ENCODE measurements at places on chromosomes 12 and 14.

DNA sequence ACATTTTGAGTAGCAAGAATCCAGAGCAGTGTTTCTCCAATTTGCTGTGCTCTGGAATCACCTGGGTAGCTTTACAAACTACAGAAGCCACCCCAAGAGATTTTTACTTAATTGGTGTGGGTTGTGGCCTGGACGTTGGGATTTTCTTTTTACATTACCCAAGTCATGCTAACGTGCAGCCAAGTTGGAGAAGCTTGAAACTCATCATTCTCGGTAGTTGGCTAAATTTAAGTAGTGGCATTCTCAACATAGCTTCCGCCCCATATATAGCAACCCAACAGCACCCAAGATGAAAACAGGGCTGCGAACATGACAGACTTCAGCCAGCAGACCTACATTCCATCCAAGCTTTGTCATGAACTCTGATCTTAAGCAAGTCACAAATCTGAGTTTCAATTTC lies 25.0 kb downstream of the DAD1 start:
- peak; percentile 15 for DNase-seq

DNA sequence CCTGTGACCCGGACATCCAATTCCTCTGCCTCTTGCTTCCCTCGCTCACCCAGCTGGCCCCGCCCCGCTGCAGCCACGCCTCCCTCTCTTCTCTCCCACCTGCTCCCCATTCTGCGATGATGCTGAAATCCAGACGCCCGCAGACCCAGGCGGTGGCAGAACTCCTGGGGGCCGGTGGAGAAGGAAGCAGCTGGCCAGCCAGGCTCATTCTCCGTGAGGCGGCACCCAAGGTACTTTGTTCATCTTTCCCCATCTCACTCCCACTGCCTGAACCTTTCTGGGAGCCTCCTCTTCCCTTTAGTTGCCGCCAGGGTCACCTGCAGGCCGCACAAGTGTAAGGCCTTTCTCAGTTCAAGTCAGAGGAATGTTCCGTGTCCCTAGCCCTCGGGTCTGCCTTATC lies 35.7 kb downstream of the FOXN4 start:
- DNase-seq: no peak

- peak; percentile 76 for DNase-seq
Measured at GRCh38 chr14:77120771-77121743, 20.5 kb downstream of the ZDHHC22 start.

- DNase-seq: no peak
Measured at GRCh38 chr12:53735556-53735955, 8.3 kb upstream of the CALCOCO1 start.

DNA sequence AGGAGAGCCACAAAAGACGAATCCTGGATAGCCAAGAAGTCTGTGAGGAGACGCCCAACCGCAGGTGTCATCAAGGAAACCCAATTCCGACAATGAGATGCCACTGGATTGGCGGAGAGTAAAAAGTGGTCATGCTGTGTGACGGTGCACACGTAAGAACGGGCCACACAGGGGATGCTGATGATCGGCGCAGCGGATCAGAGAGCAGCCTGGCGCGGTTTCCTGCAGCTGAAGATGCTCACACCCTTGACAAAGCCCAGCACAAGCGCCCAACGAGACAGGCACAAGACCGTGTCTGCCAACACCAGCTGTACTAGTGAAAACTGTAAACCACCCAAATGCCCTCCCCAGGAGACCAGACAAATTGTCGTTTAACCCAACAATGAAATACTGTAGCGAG lies 55.8 kb downstream of the CCDC85C start:
- DNase-seq: no peak

- no peak for DNase-seq
Measured at GRCh38 chr12:981961-982360, 9.1 kb upstream of the ERC1 start.

- no peak for DNase-seq
Measured at GRCh38 chr12:112347581-112347982, 34.6 kb downstream of the HECTD4 start.

DNA sequence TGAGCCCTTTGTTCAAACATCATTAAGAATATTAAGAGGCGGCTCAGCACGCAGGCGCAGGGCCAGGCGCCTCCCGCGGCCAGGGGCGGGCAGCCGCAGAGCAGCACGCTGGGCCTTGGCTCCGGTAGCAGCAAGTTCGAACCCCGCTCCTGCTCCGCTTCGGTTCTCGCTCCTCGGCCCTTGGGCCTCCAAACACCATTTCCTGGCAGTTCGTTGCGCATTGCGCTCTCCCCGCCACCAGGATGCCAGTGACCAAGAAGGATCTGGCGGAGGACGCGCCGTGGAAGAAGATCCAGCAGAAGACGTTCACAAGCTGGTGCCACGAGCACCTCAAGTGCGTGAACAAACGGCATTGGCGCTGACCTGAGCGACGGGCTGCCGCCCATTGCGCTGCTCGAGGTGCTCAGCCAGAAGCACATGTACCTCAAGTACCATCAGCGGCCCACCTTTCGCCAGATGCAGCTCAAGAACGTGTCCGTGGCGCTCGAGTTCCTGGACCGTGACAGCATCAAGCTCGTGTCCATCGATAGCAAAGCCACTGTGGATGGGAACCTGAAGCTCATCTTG lies 6.9 kb upstream of the ACVRL1 start:
- DNase-seq: no peak

GRCh38 chr12:71725011-71725410 lies 29.7 kb upstream of the RAB21 start:
- no peak for DNase-seq

DNA sequence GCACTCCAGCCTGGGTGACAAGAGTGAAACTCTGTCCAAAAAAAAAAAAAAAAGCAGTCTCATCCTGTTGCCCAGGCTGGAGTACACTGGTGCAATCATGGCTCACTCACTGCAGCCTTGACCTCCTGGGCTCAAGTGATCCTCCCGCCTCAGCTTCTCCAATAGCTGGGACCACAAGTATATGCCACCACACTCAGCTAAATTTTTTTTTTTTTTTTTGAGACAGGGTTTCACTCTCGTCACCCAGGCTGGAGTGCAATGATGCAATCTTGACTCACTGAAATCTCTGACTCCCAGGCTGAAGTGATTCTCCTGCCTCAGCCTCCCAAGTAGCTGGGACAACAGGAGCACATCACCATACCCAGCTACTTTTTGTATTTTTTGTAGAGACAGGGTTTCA lies 5.2 kb upstream of the CNPY2 start:
- peak; percentile 57 for DNase-seq

DNA sequence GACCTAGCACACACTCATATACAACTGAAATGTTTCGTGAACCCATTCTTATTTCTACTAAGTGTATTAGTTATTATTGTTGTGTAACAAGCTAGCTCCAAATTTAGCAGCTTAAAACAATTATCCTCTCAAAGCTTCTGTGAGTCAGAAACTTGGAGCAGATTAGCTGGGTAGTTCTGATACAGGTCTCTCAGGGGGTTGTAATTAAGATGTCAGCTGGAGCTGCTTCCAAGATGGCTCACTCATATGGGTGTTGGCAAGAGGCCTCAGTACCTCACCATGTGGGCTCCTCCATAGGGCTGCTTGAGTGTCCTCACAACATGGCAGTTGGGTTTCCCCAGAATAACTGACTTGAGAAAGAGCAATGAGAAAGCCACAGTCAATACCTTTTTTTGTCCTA lies 9.8 kb downstream of the GPR135 start:
- DNase-seq: no peak

- DNase-seq: no peak
Measured at GRCh38 chr12:103431387-103431786, 64.4 kb downstream of the C12orf42 start.

GRCh38 chr14:49766839-49767238 lies 1.1 kb upstream of the KLHDC2 start:
- no peak for DNase-seq

DNA sequence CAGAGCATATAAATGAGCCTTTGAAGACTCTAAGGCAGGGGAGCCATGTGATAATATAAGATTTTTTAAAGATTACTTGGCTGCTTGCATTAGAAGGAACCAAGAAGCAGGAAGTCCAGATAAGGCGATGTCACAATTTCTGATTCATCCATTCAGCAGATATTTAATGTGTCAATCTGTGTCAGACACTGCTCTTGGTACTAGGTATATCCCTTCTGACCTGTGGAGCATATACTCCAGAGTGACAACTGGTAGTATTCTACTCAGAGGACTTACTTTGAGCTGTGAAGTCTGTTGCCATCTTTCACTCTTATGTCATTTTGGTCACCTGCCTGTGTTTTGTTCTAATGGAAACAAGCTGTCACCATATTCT lies 10.7 kb downstream of the EID3 start:
- no peak for DNase-seq

- no peak for DNase-seq
Measured at GRCh38 chr12:3605692-3606091, 114.7 kb downstream of the PRMT8 start.

GRCh38 chr14:53441789-53442188 lies 288.7 kb upstream of the DDHD1 start:
- DNase-seq: no peak

GRCh38 chr12:23548742-23549141 lies 400.7 kb downstream of the SOX5 start:
- DNase-seq: no peak

DNA sequence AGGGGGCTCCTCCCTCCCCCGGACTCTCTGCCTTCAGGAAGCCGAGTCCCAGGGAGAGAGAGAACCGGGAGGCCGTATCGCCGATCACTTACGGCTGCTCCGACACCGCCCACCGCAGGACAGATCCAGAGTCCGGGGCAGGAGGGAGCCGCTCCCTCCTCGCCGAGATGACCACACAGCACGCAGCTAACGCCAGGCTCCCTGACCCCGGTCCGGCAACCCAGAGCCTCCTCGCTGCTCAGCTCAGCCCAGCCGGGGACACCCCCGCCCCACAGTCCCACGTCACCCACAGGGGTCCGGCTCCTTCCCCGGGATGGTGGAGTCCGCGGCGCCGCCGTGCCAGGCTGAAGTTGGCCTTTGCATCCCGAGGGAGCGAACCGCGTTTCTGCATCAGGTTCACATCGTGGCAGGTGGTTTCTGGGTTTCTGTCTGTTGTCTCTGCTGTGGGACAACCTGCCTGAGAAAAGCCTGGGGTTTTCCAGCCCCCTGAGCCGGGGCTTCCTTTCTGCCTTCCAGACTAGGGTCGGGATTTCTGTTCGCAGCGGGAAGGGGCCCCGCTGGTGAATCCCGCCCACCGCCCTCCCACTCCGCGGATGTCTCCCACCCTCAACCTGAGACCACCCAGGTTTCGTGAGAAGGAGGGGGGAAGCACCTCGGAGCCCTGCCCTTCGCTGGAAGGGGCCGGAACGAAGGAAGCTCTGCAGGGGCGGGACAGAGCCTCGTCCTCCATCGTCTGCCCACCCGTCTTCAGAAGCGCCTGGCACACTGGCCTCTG lies 61.2 kb downstream of the NOC4L start:
- DNase-seq: no peak

DNA sequence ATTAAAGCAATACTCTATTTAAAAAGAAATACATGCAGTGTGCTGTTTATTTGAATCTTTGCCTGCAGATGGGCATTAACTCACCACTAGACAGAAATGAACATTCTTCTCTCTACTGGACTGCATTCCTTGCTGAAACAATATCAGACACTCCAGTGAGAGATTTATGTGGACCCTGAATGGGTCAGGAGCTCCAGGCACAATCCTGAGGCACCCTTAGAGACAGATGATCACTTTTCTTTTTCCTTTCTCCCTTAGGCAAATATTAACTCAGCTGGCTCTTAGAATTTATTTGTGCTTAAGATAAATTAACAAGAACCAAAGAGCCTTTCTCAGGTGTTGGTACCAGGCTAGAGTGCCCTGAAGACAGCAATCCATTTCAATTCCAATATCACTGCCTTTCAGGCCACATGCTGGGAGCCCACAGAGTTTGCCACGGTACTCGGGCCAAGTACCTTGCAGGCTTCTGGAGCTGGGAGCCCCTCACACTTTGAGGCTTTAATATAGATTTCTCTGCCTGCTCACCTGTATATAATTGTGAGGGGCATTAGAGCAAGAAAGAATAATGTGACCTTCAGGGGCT lies 173.0 kb downstream of the EMP1 start:
- no peak for DNase-seq

DNA sequence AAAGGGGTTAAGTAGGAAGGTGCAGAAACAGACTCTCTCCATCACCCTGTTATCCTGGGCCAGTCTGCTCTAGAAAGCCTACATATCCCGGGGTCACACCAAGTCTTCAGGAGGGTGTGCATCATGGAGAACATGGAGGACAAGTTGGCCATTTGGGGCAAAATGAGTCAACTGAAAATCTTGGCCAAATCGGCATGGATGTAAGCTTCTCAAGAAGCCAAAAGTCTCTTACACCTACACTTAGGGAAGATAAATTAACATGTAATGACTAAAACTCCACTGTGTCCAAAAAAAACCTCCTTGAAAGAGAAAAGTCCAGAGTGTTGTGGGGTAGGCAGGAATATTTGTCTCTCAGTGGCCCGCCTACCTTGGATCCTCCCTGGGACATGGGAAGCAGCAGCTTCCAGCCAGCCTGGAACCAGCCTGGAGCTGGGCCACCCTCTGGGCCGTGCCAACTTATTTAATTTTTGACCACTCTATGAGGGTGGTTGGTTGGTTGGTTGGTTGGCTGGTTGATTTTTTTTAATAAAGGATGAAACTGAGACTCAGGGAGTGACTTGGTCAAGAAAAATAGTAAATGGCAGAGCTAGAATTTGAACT lies 17.9 kb upstream of the TC2N start:
- DNase-seq: no peak

DNA sequence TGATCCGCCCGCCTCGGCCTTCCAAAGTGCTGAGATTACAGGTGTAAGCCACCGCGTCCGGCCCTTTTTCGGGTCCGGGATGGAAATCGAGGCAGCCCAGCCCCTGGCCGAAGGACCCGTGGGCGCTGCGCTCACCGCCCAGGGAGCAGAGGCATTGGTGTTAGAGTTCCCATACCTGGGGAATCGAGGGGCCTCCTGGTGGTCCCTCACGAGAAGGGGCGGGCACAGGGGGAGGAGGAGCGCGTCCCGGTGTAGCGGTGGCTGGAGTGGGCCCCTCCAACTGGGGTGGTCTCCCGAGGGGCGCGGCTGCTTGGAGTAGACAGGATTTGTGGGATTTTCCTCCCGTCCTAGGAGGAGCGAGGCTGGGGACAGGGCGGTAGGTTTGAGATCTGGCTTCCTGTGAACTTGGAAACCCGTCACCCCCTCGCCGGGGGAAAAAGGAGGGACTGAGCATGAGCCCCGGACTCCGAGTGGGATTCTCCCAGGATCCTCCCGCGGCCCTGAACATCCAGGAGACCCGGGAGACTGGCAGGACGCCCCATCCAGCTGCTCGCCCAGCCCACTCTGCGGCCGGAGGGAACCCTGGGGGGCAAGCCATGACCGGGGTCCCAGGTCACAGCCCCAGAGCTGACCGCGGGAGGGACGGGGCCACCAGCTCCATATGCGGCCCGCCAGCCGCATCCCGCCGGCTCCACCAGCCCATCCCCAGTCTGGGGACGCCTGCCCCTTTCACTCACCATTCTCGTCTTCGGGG lies 70.9 kb downstream of the ASCL4 start:
- DNase-seq: no peak

DNA sequence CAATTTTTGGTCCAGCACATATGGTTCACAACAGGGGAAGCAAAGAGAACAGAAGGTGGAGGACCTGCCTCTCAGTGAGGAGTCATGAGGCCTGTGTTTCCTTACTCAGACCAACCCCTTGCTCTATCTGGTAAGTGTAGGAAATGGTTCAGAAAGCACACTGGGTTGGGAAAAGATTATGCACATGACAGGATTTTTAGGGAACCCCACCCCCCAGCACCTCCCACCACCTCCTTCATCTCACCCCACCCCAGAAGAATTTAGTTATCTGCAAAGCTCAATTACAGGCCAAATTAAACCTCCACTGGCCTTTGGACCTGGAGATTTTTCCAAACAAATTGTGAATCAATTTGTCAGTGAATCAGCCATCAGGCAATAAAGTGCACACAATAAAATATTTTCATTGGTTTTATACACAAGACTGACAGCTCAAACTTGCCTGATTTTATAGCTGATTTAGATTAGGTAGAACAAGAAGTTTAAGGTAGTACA lies 132.8 kb downstream of the DACT1 start:
- no peak for DNase-seq

All from CD4-positive, alpha-beta T cell treated with Interleukin-15 for 1 hour (primary cell).